ENCODE measurements at places on chromosomes 1 and 21.

- no peak for DNase-seq
Measured at GRCh38 chr1:54464477-54465146, 58.4 kb upstream of the SSBP3 start.

- DNase-seq = no peak
Measured at GRCh38 chr1:60745484-60745883, 336.9 kb upstream of the NFIA start.

GRCh38 chr1:229224308-229224707 lies 46.6 kb upstream of the RAB4A start:
- no peak for DNase-seq

GRCh38 chr1:211654838-211655787 lies 20.3 kb downstream of the NEK2 start:
- DNase-seq = no peak

GRCh38 chr1:176826265-176826664 lies 338.2 kb downstream of the ASTN1 start:
- no peak for DNase-seq

DNA sequence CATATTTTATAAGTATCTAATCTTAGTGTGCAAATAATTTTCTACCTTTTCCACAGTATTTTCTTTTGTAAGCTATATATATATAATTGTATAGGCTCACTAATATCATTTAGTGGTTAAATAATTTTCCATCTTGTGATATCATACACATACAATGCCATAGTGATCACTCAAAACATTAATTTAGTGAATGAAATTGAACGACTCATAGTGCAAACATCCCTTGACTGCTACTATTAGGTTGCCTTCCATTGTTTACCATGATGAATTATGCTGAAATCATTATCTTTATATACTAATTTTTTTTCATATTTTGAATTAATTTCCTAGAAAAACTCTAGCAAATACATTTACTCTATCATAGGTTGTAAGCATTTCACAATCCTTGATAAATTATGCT lies 127.1 kb downstream of the PCNX2 start:
- no peak for DNase-seq

GRCh38 chr1:37862330-37862729 lies 2.9 kb upstream of the MTF1 start:
- DNase-seq = no peak

GRCh38 chr1:44336668-44337067 lies 18.4 kb downstream of the ERI3 start:
- DNase-seq = no peak

- DNase-seq = peak; percentile 92
Measured at GRCh38 chr21:39048064-39048463, 135.2 kb downstream of the PSMG1 start.

GRCh38 chr21:45894450-45894825 lies 87.1 kb upstream of the COL6A1 start:
- DNase-seq = no peak

- DNase-seq = no peak
Measured at GRCh38 chr1:76496871-76497270, 370.4 kb upstream of the ST6GALNAC5 start.

- no peak for DNase-seq
Measured at GRCh38 chr21:17828223-17828622, 9.1 kb upstream of the C21orf91 start.

DNA sequence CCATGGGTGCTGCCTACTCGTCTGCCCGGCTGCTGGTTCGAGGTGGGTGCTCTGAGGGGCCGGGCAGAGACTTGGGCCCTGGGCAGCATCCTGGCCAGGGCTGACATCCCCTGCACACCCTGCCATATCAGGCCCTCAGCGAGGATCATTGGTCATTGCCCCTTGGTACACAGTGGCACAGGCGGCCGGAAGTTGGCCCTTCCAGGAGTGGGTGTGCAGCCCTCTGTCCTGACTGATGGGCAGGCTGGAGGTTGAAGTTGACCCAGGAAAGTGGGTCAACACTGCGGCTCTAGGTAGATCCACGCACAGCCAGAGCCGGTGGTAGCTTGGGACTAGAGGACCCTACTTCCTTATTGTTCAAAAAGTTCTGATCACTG lies 72.9 kb downstream of the TRIM11 start:
- DNase-seq = no peak

GRCh38 chr21:43767984-43768867 lies 7.9 kb downstream of the CSTB start:
- DNase-seq = peak; percentile 66

GRCh38 chr1:159077120-159077961 lies 775 bp upstream of the AIM2 start:
- DNase-seq = no peak

GRCh38 chr1:70790232-70790923 lies 257.2 kb downstream of the PTGER3 start:
- no peak for DNase-seq

DNA sequence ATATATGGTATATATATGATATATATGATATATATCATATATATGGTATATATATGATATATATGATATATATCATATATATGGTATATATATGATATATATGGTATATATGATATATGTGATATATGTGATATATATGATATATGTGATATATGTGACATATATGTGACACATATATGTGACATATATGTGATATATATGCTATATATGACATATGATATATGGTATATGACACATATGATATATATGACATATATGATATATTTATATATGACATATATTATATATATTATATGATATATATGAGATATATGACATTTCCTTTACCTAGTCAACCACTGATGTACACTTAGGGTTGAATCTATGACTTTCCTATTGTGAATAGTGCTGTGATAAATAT lies 36.1 kb upstream of the EEIG2 start:
- DNase-seq = no peak

DNA sequence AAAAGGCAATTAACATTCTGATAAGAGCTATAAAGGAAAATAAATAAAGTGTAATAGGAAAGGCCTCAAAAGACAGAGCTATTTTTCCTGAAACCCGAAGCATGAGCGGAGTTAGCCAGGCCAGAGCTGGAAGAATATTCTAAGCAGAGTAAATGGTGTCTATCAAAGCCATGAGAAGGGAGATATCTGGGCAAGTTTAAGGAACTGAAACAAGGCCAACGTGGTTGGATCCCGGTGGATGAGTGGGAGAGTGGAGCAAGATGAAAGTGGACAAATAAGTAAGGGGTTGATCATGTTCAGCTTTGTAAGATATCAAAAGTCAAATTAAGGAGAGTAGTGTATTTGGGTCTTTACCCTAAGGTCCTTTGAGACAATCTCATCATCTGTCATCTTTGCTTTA lies 234.0 kb downstream of the TM2D1 start:
- DNase-seq = no peak

DNA sequence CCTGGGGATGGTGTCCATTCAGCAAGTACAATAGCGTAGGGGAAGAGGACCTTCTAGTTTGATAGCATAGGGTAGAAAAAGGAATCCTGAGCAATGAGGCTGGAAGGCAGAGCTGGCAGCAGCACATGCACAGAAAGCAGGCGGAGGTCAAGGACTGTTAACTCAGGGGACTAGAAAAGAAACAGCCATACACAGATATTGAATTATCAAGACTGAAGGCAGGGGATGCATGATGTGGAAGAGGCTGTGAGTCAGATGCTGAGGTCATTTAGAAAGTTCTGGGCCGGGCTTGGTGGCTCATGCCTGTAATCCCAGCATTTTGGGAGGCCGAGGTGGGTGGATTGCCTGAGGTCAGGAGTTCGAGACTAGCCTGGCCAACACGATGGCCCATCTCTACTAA lies 65.6 kb downstream of the OPTC start:
- DNase-seq = no peak

DNA sequence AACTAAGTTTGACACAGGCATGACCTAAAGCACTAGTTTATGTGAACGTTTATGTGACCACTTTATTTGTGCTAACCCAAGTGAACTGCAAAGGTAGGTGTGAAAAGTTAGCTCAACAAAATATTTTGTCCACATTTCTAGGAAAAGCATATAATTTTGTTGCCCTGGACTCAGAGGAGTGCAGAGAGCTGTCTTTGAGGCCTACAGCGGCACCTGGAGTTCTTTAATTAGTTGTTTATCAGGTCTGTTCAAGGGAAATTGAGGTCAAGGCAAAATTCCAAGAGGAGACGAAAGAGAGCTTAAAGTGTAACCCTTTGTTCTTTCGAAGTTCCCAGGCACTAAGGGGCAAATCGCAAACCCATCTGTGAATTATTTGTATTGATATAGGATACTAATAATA lies 1.3 kb downstream of the GIPC2 start:
- DNase-seq = no peak

GRCh38 chr1:42831273-42831672 lies 14.1 kb upstream of the SVBP start:
- no peak for DNase-seq

GRCh38 chr21:33212159-33212851 lies 17.4 kb upstream of the IFNAR2 start:
- DNase-seq = peak; percentile 41

DNA sequence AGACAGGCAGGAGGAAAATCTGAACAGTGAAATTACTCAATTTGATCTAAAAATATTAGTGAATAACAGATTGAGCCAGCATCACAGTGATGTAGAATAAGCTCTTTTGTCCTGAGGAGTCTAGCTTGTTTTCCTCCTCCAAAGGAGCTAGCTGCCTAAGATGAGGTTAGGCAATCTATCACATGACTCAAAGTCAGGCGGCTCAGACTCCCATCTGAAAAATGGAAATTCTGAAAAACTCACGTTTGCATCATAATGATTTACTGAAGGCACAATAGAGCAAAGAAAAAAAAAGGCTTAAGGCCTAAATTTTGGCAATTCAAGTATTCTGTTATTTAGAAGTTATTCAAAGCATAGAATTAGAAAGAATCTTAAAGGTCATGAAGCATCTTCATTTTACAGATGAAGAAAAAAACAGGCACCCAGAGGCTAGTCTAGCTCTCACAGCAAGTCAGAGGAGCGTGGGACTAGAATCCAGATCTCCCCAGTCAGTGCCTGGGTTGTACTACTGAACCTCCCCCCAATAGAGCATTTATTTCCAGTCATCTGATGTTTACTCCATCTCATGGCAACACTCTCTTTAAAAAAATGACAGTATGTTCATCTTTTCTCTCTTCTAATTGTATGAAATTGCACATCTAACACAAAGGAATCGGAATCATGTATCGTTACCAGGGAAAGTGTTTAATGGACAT lies 62.5 kb upstream of the ATF3 start:
- no peak for DNase-seq

- no peak for DNase-seq
Measured at GRCh38 chr1:115222616-115223402, 115.2 kb downstream of the NGF start.

DNA sequence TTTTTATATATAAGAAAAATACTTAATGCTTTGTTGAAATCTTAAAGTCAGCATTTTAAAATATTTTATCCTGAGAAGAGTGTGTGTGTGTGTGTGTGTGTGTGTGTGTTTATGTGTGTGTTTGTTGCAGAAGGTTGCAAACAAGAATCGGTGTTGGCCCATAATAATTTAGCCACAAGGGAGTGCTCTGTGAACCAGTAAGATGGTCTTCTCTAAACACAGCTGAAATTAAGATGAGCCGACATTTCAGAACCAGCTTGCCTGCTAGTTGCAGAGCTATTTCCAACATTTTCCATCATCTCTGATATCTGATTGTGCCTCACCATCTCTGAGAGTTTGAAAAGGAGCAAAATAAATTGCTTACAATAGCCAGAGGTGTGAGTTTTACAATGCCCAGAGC lies 158.8 kb upstream of the SGIP1 start:
- DNase-seq = no peak

DNA sequence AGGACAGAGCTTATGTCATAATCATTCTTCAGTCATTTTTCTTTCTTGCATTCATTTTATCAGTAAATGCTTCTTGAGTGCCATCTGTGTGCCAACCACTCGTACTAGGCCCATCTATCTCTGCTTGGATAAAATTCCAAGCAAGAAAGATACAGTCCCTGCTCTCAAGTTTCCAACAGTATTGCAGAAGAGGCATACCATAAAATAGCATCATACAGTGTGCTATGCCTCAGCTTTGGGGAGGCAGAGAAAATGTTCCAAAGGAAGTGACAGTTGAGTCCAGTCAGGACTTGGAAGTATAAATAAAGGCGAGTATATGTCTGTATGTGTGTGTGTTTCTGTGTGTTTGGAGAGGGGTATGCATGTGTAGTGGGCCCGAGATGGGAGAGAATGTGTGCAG lies 113.4 kb upstream of the HOOK1 start:
- DNase-seq = no peak

- DNase-seq = no peak
Measured at GRCh38 chr1:33168556-33169289, 13.1 kb downstream of the TRIM62 start.

DNA sequence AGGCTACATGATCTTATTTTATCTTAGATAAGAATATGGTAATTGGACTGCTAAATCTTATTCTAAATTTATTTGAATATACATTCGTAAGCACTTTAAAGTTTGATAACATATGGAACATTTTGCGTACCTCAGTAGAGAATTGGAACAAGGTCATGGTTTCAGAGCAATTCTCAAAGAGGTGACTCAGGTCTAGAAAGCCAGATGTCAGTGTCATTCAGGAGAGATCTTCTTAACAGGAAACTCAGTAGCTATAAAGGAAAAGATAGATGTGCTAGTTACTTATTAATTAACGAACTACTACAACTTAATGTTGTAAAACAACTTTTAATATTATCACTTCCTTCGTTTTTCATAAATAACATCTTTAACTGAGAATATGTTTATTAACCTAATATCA lies 142.5 kb downstream of the USP25 start:
- no peak for DNase-seq

GRCh38 chr1:205317311-205317917 lies 4.1 kb downstream of the NUAK2 start:
- DNase-seq = no peak

DNA sequence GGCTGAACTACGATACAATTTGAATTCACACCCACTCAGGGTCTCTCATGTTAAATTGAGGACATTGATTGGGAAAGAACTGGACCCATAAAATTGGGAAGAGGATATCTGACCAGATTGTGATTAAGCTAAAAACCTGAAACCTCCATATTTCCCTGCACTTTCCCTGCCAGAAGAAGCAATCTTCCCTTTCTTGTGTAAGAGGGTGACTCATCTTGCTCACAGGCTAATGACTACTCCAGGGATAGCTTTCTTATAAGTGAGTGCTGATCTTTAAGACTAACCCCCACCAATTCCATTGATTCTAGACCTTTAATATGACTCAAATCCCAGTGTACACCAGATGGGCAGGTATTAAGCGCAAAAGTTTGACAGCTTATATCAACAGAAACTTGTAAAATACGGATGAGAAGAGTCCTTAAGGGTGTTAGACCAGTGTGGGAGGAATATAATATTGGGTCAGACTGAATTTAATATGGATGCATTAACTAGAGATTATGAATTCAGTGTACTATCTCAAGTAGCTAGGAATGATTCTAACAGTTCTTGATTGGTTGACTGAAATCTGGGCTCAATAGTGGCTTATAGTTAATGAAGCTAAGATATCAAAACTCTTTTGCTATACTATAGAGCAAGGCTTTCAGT lies 12.1 kb upstream of the SGIP1 start:
- peak; percentile 41 for DNase-seq

GRCh38 chr1:166682588-166682987 lies 156.7 kb upstream of the POGK start:
- DNase-seq = no peak

- no peak for DNase-seq
Measured at GRCh38 chr1:33110477-33110876, 29.5 kb downstream of the AZIN2 start.

GRCh38 chr1:34272152-34272551 lies 95.4 kb downstream of the C1orf94 start:
- no peak for DNase-seq
